ENCODE measurements at places on chromosomes 7 and 10.
A peak's percentile ranks its signal among the peaks of the same experiment; 100 is the strongest.

GRCh38 chr10:29183301-29183945 lies 105.4 kb upstream of the LYZL1 start:
- DNase-seq: no peak

GRCh38 chr10:132570771-132571649 lies 33.4 kb downstream of the INPP5A start:
- no peak for DNase-seq

DNA sequence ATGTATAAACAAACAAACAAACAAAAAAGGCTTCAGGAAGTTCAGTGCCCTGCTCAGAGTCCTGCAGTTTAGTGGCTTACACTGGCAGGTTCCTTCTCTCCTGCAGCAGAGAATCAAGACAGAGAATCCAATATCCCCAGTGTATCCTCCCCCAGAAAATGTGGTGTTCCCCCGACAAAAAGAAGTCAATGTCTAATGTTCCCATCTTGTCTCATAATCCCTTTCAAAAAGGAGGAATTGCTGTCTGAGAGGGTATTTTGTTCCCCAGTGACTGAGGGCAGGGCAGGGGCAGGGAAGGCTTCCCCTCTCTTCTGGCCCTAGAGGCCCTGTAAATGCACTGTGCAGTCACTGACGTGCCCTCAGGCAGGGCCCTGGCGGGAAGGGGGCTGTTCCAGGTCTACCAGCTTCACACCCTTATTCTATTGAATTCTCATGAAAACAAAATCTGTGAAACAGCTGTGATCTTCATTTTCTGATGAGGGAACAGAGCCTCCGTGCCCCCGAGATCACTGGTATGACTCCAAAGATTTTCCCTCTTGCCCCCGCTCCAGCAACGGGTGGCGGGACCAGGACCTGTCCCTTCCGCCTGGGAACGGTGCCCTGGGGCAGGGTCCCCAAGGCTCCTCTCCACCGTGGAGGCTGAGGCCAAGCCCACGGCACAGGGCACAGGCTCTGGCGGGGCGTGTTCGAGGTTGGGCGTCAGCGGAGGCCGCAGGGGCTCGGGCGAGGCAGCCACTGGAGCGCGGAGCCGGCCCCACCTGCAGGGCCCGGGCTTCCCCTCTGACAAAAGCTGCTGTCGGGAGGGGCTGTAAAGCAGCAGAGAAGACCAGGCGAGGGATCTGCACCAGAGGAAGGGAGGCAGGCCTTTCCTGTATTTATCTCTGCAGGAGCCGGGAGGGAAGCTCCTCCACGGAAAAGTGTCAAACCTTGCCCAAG lies 13.4 kb upstream of the WDFY4 start:
- DNase-seq: no peak

- no peak for DNase-seq
Observed at GRCh38 chr7:25951414-25952260, 200.4 kb upstream of the NFE2L3 start.

- no peak for DNase-seq
Observed at GRCh38 chr7:94452239-94452638, 57.4 kb upstream of the CASD1 start.

DNA sequence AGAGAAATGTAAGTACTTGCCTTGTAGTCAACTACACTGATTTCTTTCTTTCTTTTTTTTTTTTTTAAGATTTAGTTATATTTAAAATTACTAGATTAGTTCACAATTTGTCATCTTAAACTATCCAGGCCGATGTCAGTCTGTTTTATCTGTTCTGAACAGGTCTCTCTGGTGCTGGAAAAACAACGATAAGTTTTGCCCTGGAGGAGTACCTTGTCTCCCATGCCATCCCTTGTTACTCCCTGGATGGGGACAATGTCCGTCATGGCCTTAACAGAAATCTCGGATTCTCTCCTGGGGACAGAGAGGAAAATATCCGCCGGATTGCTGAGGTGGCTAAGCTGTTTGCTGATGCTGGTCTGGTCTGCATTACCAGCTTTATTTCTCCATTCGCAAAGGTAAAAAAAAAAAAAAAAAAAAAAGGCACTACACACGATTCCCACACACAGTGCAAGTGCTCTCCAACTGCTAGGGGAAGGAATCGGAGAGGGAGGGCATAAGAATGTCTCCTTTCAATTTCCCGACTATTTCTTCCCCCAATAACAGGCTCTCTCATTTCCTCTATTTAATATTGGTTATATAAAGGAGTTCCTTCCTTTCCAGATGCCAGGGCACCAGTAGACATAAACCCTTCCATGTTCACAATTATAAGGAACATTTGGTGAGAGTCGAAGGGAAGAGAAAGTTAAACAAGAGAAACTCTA lies 53.4 kb downstream of the PAPSS2 start:
- no peak for DNase-seq

GRCh38 chr10:91380873-91381256 lies 29.3 kb upstream of the HECTD2 start:
- no peak for DNase-seq

GRCh38 chr10:49297818-49298670 lies 926 bp upstream of the C10orf71 start:
- DNase-seq: no peak

DNA sequence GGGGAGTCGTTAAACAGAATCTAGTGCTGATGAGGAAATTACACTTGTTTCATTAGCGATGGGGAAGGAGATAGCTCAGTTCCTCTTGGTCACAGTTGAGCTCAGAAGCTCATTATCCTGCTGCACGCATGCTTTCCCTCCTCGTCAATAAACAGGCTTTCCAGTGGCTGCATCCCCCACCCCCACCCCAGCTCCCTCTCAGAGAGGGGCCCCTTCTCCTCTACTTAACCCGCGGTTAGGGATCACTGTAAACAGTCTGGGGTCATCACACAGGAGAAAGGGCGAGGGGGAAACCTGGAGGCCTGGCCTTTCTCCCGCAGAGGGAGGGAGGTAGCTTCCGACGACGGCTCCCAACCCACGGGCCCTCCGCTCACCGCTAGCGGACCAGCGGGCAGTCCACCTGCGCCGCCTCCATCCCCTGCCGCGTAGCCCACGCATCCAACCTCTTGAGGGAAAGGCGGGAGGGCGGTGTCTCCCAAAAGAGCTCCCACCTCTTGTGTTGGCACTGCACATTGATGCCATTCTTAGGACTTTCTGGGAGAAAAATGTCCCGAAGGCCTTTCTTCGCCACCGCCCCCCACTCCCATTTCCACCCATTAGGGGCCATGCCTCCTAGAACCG lies 80.8 kb downstream of the PAX2 start:
- DNase-seq: no peak

DNA sequence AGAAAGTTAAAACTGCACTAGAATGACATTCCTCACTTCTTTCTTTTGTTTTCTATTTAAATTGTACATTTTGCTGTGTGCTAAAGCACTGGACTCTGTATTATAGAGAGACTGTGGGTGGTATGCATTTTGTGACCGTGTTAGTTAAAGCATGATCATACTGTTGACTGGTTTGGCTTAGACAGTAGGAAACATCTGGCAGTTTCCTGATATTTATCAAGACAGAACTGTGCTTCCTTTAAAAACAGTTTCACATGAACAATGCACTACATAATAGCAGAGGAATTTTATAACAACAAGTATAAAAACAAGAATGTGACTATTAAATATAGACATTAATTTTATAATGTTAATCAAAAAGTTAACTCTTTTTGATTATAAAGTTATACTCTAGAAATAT lies 23.1 kb downstream of the GNG11 start:
- peak; percentile 27 for DNase-seq

DNA sequence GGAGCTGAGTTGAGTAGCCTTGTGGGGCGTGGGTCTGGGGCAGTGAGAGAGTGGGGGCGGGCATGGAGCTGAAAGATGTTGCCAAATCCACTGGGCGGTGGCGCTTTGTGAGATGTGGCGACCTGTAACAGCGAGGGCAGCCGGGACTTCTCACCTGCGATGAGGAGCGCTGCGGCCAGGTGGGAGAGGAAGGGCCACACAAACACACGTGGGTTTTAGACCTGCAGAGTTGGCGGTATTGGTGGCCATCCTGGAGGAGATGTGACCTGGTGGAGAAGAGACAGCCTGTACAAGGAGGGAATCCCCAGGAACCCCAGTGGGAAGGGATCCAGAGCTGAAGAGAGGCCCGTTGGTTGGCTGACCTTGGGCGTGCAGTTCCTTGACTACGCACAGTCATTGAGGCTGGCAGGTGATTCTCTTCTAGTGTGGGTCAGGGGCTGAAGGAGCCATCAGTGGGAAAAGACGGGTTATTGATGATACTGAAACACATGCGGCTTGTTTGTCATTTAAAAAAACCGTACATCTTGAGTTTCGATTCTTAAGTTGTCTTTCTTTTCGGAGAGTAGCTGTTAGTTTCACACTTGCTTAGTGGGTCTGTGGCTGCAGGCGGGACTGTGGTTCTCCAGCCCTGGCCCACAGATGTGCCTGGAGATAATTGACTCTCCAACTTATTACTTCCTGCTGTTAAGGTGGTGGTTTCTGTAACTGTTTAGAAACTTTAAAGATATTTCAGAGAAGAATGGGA lies 2.4 kb downstream of the CHST12 start:
- DNase-seq: no peak

DNA sequence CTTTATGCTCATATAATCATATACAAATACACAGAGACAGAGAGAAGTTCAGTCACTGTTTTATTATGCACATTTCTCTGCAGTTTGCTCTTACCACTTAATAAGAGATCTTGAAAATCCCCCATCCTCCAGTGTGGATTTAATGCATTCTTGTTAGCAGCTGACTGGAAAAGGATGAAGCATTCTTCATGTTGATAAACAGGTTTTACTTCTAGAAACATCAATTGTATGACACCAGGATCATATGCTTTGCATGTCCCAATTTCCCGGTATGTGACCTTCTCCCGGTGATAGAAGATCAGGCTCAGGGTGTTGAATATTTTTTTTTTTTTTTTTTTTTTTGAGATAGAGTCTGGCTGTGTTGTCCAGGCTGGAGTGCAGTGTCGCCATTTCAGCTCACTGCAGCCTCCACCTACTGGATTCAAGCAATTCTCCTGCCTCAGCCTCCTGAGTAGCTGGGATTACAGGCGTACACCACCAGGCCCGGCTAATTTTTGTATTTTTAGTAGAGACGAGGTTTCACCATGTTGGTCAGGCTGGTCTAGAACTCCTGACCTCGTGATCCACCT lies 6.2 kb upstream of the CREB3L2 start:
- DNase-seq: no peak

DNA sequence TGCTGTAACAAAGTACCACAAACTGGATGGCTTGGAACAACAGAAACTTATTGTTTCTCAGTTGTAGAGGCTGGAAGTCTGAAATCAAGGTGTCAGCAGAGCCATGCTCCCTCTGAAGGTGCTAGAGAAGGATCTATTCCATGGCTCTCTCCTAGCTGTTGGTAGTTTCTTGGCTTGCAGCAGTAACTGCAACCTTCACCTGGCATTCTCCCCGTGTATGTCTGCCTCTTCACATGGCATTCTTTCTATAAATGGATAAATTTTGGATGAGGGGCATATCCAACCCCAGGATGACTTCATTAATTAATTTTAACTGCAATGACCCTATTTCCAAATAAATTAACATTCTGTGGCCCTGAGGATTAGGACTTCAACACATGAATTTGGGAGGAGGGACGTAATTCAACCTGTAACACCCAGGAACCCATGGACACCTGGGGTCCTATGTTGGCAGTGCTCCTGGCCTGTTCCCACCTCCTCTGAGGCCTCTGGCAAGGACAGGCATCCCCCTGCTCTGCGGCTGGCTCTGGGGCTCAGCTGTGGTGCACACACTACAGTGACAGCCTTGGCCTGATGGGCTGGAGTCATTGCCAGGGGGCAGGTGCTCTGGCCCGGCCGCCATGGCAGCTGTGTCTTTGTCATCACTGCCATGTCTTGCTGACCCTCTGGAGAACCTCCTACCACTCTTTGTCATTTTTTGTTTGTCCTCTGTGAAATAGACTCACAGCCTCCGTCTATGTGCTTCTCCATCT lies 30.8 kb downstream of the LSMEM1 start:
- DNase-seq: no peak

DNA sequence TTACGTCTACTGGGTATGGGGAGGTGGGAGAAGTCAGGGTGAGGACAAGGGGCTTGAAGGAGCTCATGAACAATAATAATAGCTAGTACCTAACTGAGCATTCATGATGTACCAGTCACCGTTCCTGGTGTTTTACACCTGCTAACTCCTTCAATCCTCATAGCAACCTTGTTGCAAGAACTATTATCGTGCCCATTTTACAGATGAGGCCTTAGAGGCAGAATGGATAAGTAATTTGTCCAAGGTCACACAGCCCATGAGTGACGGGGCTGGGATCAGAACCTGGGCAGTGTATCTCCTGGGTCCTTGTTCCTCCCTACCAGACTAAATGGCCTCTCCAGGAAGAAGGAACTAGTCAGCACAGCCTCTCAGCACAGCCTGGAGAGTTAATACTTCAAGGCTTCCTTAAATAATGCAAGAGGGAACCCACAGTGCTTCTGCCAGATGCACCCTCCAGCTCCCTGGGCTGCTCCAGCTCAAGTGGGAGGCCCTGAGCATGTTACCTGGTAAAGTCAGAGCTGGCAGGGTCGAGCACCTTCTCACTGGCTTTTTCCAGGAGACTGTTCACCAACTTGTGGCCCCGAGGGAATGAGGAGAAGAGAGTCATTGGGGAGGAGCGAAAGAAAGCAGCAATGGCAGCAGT lies 28.8 kb downstream of the RRP12 start:
- DNase-seq: no peak

DNA sequence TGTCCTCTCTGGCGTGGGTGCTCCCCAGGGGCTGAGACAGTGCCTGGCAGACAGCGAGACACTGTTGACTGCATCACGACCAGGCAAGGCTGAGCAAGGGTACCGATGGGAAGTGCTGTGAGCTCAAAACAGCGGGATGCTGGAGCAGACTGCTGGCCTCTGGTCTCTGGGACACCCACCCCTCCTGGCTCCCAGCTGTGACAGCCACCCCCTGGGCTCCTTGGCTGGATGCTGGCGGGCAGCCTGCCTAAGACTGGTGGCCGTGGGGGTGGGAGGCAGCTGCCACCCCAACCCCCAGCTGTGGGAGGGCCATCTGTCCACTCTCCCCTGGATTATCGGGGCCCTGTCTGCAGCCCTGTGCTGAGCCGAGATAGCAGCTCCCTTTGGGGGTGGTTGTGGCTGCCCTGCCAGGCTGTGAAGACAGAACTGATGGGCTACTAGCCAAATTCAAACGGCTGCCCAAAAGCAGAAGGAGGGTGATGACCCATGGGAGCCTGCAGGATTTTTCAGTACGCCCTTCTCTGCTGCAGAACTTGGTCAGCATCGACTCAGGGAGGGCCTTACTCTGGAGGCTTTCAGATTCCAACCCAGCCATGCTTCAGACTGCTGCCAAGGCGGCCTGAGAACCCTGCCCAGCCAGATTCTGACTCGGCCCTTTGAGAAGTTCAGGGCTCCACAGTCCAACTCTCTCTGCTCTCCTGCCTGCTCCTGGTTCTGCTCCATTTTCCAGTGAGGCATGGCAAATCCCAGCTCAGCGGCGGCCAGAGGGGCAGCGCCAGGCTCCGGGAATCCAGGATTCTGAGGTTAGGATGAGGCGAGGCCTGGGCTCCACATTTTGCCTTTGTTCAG lies 125.3 kb downstream of the NEURL1 start:
- DNase-seq: peak; percentile 97

DNA sequence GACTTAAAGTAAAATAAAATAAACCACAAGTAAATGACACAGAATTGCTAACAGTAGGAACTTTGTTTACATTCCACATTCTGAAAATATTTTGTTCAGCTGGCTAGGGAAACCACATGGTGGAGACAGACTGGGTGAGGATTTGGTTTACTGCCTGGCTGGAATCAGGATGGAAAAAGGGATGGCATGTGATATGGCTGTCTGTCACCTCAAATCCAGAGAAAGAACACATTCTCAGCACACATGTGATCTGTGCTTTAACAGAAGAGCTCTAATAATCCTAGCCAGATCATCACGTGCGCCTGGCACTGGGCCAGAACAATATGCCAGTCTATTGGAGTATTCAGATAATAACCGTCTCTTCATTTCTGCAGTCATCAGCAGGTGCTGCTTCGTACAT lies 90.9 kb upstream of the PIP4K2A start:
- DNase-seq: peak; percentile 60
